ENCODE measurements at places on chromosomes 7 and 10.

- DNase-seq = no peak
Observed at GRCh38 chr10:126570621-126571602, 99.6 kb downstream of the C10orf90 start.

DNA sequence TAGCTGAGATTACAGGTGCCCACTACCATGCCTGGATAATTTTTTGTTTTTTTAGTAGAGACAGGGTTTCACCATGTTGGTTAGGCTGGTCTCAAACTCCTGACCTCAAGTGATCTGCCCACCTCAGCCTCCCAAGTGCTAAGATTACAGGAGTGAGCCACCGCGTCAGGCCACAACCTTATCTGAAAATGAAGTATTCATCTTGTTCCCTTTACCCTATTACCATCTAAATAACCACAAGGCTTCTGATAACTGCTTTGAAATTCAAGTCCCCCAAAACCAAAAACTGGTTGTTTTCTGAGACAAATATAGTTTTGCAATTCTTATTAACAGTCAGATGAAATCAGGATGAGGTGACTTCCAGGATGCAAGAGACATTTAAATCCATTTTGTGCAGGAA is 2.4 kb downstream of the TCTN3 start:
- DNase-seq = no peak

DNA sequence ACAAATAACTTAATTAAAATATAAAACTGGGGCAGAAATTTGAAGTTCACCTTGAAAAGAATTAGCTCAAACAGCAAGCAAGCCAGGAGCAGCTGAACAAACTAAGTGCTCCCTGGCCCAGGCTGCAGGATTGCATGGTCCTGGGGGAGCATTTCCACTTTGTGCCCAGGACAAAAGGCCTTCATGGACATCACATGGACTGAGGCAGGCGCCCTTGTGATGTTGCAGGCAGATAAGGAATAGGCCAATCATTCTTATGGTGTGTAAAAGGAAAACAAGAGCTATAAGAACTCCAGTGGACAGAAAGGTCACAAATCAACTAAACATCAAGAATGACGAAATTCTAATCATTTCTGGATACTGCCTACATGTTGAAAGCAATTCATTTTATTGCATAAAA is 17.5 kb upstream of the TECTB start:
- DNase-seq = no peak

DNA sequence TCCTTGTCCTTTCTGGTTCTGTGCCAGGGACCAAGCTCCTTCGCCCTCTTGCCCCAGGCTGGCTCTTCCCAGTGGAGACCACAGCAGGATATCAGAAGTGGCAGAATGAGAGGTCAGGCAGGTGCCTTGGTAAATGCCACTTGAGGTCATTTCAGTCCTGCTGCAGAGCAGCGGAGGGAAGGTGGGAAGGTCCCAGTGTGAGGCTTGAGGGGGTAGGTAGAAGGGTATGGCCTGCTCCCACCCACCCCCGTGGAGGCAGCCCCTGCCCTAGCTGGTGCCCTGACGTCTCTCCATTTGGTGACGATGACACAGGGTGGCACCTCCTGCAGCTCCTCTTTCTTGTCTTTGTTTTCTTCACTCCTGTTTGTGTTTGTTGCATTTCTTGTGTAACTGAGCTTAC is 538.8 kb downstream of the TCERG1L start:
- no peak for DNase-seq

- DNase-seq = no peak
Observed at GRCh38 chr7:98493030-98493778, 92.3 kb upstream of the BAIAP2L1 start.

Measured in NCI-H2171 (cell line).